B cell (primary cell): ENCODE measurements at places on chromosomes 3 and 15. TPM values are rescaled to one million over a fixed set of nuclear protein-coding genes. Genes with fewer than 3 reads are reported as not detected.

CHRFAM7A gene
- total RNA-seq = 1.1 and 1.2 TPM in 2 replicates

DNA sequence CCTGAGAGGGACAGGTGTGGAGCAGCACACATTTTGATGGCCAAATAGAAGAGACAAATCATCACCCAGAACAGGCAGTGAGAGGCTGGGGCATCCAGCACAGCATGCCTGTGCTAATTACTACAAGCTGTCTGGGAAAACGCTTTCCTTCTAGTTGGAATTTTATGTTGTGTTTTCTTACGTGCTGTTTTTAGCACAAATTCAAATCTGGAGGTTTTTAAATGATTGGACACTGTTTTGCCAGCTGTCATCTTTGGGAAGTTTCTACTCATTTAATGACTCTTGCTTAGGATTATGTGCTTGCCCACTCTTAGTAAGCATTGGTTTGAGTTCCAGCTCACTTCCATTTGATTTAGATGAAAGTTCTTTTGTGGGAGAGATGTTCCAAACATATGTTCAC is 43.5 kb downstream of the EAF1 start:
- no peaks in the 10 kb centered on the region for H3K36me3 ChIP-seq
- no peak for DNase-seq
- H3K4me1 ChIP-seq = no peaks in the 10 kb centered on the region
- H3K27ac ChIP-seq = no peak overlapping the region
- no peaks in the 10 kb centered on the region for H3K27me3 ChIP-seq

- no peak overlapping the region for H3K27ac ChIP-seq
- no peak for DNase-seq
- H3K27me3 ChIP-seq = no peaks in the 10 kb centered on the region
- no peaks in the 10 kb centered on the region for H3K36me3 ChIP-seq
Observed at GRCh38 chr3:30302027-30302426, 304.4 kb upstream of the TGFBR2 start.

- no peaks in the 10 kb centered on the region for H3K4me1 ChIP-seq
- DNase-seq = no peak
- no peaks in the 10 kb centered on the region for H3K36me3 ChIP-seq
- H3K4me3 ChIP-seq = no peak overlapping the region
- no peaks in the 10 kb centered on the region for H3K27me3 ChIP-seq
Observed at GRCh38 chr3:168598250-168598649, 502.5 kb upstream of the GOLIM4 start.

SAMMSON gene
- not detected in 2 replicates for total RNA-seq

GRCh38 chr3:107970993-107971580 is 119.7 kb downstream of the CD47 start:
- H3K27ac ChIP-seq = no peak overlapping the region
- peaks cover 6% of the 10 kb centered on the region for H3K4me1 ChIP-seq
- no peak overlapping the region for H3K4me3 ChIP-seq

LMAN1L gene
- total RNA-seq = 1.1 and 1.2 TPM in 2 replicates

GRCh38 chr3:178063461-178063860 is 472.8 kb upstream of the KCNMB2 start:
- no peak overlapping the region for H3K27ac ChIP-seq
- no peak for DNase-seq
- no peak overlapping the region for H3K4me3 ChIP-seq
- H3K36me3 ChIP-seq = no peaks in the 10 kb centered on the region

NPAP1 gene
- not detected in 2 replicates for total RNA-seq

KIF7 gene
- not detected in 2 replicates for total RNA-seq

- no peak overlapping the region for H3K27ac ChIP-seq
- H3K4me1 ChIP-seq = peaks cover 6% of the 10 kb centered on the region
Observed at GRCh38 chr3:18234717-18235335, 190.3 kb downstream of the SATB1 start.
